ENCODE measurements at places on chromosomes 2 and 18.

DNA sequence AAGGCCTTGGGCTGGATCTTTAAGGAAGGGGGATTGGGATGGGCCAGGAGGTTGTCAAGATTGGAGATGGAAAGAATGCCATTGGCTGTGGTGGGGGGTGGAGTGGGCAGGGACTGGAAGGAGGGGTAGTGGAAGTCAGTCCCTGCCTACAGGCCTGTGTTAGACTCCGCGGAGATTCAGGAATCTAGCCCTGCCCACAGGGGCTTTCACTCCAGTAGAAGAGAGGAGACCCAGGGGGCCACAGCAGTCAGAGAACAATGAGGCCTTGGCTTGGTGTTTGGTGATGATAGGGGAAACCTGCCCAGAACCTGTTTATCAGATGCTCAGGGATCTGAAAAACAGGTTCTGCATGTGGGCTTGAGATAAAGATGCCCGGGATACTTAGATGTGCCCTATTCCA is 6.1 kb downstream of the STEAP3 start:
- DNase-seq: no peak

DNA sequence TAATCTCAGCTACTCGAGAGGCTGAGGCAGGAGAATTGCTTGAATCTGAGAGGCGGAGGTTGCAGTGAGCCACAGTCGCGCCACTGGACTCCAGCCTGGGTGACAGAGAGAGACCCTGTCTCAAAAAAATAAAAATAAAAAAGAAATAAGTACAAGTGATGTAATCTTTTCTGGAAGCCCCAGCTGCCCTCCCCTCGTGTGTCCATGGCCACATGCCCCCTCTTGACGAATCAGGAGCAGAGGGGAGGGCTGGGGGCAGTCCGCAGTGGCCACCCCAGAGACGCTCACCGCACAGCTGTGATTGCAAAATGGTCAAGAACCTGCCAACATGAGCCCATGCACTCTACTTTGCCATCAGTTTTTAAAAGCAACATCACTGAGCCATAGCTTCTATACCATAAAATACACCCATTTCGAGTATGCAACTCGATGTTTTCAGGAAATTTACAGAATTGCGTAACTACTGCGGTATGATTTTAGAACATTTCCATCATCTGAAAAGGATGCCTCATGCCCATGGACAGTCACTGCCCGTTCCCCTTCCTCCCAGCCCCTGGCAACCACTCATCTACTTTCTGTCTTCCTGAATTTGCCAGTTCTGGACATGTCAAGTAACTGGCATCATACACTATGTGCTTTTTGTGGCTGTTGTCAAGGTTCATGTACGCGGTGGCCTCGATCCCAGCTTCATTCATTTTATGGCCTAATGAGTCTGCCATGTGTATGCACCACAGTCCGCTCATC is 88.1 kb downstream of the NDUFA10 start:
- no peak for DNase-seq

DNA sequence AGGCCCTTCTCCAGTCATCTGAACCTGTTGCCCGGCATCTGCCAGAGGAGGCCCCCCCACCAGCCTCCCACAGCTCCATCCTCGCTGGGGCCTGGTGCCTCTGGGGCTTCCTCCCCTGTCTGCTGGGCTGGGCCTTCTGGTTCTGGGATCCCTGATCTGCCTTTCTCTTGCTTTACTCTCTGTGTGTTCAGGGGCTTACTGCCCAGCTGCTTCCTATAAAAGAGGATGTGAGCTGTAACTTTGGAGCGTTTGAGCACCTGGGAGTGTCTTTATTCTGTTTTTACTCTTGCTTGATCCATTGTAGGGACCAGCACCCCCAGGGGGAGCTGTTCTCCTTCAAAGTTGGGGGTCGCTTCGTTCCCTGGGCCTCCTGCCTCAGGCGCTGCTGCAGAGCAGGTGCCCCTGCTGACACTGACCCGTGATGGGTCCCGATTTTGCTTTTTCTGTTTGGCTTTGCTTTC is 23.1 kb upstream of the FAHD2A start:
- no peak for DNase-seq

GRCh38 chr2:123528996-123529707 is 495.9 kb upstream of the CNTNAP5 start:
- no peak for DNase-seq

DNA sequence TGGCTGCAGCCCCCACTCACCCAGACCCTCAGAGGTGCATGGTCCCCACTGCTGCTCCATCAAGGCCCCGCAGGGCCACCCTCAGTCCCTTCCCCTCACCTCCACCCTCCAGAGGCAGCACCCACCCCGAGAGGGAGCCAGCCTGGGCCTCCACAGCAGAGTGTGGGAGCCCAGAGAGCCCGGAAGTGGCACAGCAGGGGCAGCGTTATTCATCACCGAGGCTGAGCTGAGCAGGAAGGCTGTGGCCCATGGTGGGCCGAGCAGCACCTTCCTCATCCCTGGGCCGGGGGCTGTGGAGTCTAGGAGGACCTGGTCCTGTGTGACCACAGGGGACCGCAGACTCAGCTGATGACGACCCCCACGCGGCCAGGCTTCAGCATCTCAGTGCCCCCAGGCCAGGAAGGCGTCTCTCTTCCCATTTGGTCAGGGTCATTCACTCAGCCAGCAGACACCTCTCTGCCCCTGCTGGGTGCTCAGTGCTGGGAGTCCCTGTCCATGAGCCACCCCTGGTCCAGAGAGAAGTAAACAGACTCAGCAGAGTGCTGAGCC is 258.1 kb downstream of the ATAD2B start:
- DNase-seq: no peak

DNA sequence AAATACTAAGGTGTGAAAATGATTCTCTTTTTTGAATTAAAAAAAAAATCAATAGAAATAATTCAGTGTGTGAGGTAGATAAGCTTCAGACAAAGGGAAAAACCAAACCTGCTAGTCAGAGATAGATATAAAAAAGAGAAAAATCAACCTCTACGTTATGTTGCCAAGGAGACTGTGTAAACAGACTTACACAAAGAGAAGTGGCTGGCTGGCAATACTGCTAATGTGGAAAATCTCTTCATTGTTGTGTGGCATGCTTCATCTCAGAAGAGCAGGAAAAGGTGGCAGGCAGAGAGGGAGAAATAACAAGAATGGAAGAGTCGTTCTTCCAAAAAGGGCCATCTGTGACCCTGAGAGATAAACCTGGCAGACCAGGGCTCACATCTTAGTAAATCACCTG is 200.8 kb downstream of the SLC8A1 start:
- no peak for DNase-seq

- no peak for DNase-seq
These were observed 14.8 kb upstream of the DTNA start for GRCh38 chr18:34695310-34695709.

DNA sequence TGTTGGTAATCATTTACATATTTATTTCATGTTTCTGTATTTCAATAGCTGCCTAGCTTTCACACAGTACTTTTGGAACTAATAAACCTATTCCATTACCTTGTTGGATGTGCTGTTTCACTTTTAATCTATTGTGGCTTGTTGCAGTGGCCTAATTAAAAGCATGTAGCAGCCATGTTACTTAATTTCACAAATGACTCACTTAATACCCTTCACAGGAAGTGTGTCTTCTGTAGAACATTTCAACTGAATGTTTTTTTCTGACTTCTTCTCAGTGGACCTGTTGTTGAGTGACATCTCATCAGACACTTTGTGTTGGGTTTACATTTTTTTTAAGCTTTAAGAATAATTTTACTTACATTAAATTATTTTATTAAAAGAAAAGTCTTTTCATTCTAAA is 260.5 kb upstream of the THUMPD2 start:
- DNase-seq: no peak

DNA sequence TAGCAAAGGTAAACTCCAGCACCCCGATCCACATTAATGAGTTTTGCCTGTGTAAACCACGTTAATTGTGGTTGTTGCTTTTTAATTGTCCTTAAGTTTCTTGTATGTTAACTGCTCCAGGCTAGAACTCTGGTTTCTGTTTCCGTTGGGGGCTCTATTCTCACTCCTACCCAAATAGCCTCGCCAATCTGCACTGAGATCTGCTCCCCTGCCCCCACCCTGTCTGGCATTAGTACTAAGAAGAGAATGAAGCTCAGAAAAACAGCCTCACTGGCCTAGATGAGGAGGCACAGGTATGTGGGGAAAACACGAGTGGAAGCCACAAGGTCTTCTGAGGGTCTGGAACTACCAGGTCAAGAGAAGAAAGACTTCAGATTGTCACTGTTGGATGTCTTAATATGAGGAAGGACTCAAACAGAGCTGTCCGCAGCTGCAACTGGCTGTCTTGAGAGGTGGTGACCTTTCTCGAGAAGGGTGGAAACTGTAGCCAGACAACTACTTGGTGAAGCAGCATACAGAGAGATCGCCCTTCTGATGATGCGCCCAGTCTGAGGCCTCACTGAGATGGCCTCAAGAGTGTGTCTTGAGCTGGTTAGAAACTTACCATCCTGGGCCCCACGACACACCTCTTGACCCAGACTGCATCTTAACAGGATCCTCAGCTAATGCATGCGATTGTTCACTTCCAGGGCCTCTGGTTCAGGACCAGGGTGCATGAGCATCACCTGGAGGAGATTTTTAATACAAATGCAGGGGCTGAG is 73.1 kb downstream of the TGOLN2 start:
- no peak for DNase-seq

- DNase-seq: no peak
These were observed 655.5 kb upstream of the ID2 start for GRCh38 chr2:8026381-8026780.

- no peak for DNase-seq
These were observed 1.3 kb upstream of the ZNF512 start for GRCh38 chr2:27581417-27582128.

DNA sequence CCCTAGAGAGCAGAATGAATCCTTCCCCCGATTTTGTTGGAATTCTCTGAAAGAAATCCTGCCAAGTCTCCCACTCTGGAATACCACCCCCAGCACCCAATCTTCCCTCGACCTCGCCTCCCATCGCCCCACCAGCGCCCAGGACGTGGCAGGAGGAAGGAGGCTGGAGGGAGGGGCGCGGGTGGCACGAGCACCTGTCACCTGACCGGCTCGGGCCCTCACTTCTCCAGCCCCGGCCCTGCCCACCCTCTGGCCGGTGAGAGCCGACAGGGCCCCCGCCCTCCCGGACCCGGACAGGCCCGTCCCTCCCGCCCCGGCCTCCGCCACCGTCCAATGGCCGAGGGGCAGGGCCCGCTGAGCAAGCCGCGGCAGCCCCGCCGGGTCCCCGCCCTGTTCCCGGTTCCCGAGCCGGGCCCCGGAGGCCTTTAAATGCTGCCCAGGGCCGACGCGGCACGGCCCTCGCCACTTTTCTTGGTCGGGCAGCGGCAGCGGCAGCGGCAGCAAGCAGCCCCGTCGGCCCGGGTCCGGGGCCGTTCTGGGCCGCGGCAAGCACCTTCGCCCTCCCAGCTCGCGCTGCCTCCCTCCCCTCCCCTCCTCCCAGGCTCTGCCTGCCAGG is at the start of gene LGALSL:
TSS of gene LGALSL (plus strand) at position 393 of the 616 bp plus-strand sequence. CDS start 384 bp downstream, outside the sequence.
- peak; percentile 79 for DNase-seq

DNA sequence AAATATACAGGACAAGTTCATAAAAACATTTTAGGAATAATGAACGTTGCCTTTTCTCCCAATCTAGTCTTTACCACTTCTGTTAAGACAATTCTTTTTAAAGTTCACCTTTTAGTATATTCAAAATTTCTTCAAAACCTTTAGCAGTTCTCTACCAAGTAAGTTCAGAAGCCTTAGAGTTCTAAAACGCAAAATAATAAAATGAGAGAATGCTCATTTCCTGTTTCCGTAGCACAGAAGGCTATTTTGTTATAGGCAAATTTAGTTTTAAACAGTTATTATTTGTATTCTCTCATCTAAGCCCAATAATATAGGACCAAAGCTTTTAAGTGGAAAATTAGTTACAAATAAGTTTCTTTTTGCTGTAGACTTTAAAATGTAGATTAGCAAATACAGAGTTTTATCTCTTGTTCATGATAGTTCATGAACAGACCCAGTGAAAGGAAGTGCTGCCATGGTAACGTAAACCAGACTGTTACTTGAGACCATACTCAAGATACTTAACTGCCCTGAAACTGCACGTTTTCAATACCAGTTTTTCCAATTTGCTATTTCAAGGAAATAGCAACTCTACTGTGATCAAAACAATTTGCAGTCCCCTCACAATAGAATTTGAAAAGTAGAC is 173.1 kb upstream of the STON1 start:
- DNase-seq: no peak

GRCh38 chr2:160376576-160376975 is 117.0 kb downstream of the RBMS1 start:
- no peak for DNase-seq

- DNase-seq: no peak
These were observed 56.3 kb upstream of the AFF3 start for GRCh38 chr2:100198461-100199230.

GRCh38 chr18:59268721-59269562 is 4.3 kb downstream of the RAX start:
- peak; percentile 60 for DNase-seq

GRCh38 chr2:105519516-105519915 is 120.7 kb upstream of the FHL2 start:
- no peak for DNase-seq

DNA sequence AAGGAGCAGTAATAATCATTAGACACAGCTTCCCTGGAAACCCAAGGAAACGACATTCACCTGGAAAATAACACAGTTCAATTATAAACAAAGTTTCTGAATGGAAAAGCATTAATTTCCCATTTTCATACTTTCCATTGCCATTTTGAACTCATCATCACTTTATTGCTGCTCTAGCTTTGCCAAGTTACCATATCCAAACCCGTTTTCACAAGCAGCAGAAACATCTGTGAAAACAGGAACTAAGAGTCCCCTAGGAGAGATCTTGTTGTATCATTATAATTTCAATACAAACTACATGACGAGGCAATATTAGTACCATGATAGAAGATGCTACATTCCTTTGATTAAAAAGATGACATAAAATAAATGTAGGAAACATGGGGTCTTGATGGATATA is 597.0 kb upstream of the NRXN1 start:
- no peak for DNase-seq

GRCh38 chr2:240600451-240600961 is 14.0 kb downstream of the CAPN10 start:
- DNase-seq: no peak

GRCh38 chr2:239895116-239895515 is 130.0 kb downstream of the NDUFA10 start:
- no peak for DNase-seq

- no peak for DNase-seq
These were observed 97.6 kb downstream of the LYPD6B start for GRCh38 chr2:149136111-149136510.

- DNase-seq: no peak
These were observed 10.2 kb downstream of the CATIP start for GRCh38 chr2:218366621-218367414.

GRCh38 chr18:2412996-2413751 is 158.1 kb downstream of the METTL4 start:
- DNase-seq: no peak

DNA sequence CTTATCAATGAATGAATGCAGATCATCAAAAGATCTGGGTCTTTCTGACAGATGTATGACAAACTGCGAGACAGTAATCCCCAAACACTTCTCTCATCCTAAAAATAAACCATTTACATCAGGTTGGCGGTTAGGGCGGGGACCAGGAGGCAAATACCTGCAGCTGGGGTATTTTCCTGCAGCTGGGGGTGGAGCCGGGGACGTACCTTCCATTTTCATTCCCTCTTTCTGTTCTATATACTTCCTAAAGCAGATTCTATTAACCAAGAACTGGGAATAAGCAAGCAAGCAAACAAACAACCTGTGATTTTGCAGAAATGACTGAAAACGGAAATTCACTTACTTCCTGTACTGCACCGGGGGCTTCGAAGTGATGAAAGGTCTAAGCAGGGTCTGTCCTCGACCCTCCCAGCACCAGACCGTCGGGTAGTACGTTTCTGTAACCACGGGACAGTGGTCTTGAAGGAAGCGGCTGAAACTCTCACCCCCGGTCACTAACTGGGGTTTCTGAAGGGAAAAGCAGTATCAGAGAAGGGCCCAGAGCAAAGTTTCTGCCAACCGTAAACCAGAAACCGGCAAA is 1.2 kb downstream of the ABHD3 start:
- DNase-seq: peak; percentile 62
